Mucosa of descending colon (tissue), 3 donors: ENCODE measurements at places on chromosomes 3 and 15. TPM values are rescaled to one million over a fixed set of nuclear protein-coding genes. Genes with fewer than 3 reads are reported as not detected.
A peak's percentile ranks its signal among the peaks of the same experiment; 100 is the strongest.

DNA sequence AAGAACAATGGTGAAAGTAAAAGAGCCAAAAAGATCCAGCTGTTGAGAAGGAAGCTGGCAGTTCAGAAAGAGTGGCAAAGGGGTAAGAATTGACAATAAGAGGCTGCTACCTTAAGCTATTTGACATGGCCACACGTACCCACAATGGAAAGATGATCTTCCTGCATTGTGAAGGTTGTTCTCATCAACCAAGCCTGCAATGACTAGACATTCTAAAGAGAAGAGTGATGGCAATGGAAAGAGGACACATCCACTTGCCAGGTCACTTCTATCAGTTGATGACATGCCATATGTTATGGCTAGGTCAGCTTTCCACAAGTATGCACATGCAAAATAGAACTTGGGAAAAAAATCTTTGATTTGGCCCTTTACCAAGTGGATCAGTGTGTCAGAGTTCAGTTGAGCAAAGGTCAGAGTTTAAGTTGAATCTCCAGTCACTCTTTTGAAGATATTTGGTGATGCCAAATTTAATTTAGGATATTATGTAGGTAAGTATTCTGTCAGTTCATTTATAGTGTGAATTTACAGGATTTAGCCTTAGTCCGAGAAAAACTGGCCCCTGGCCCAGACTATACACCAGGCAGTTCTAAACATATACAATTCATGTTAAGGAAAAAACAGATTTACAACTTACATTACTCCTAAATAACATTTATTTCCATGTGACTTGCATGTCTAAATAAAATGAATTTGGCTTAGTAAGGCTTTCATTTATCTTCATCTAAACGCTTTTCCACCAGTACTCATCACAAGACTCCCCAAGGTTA, 104.9 kb upstream of the FLNB start:
- no peak for DNase-seq

GRCh38 chr3:79257791-79258190, 510.0 kb downstream of the ROBO1 start:
- no peak for DNase-seq

GRCh38 chr3:171339598-171339997, 120.6 kb downstream of the TNIK start:
- peak; percentile 85 for DNase-seq

DNA sequence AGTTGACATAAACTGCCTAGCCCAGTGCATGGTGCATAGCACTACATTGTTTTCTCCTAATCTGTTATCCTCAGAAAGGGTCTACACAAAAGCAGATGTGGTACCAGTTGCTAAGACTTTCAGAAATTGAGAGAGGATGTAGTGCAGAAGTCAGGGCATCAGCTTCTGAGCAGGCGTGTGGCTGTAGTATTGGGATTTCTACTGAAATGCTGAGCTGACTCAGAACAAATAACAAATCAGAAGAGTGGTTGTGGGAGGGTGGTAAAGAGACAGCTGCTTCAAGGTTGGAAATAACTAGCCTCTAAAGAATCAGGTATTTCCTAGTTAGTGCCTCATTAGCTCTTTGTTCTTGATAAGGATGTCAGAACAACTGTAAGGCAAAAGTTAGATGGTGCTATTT, 161.3 kb downstream of the AKAP13 start:
- DNase-seq, result no peak

GRCh38 chr3:176513604-176514003, 683.7 kb downstream of the TBL1XR1 start:
- peak; percentile 4 for DNase-seq

DNA sequence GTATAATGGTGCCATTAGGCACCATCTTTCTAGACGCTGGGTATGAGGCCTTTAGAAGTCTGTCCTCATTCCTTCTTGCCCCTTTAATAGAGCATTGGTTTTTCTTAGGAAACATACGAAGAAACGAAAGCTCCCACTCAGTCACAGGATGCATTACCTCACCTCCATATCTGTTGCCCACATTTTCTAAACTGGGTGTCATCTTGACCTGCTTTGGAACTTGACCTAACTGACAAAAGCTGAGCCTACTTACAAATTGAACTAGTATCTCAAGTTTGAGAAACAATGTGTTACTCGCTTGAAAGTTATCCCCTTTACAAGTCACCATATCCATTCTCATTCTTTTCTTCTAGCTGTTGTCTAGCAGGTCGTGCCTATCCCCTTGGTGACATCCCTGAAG, 102.7 kb downstream of the VPS8 start:
- no peak for DNase-seq

DNA sequence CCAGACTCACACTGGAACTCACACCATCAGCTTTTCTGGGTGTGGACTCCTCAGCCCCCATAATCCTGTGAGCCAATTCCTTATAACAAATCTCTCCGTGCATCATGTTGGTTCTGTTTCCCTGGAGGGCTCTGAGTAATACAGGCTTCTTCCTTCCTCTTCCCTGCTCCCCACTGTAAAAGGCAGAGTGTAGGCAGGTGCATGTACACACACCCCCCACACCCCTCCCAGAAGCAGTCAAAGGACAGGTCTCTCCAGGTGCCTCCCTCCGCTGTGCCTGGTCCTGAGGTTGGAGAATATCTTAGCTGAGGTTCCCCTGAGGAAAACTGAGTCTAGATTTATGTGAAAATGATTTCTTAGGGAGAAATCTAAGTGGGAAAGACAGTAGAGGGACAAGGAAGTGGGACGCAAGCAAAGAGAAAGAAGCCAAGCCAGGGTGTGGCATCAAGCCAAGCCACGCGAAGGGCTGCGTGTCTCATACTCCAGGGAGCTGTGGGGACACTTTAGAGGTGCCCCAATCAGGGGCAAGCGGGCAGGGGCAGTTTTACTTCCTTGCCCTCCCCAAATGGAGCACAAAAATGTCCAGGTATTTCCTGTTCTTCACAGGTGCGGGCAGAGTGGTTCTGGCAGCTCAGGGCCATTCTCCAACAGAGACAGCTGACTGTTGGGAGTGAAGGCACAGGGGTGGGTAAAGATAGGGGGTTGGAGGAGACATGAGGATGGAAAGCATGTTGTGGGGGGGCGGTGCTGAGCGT, 86.6 kb downstream of the HMG20A start:
- peak; percentile 76 for DNase-seq

DNA sequence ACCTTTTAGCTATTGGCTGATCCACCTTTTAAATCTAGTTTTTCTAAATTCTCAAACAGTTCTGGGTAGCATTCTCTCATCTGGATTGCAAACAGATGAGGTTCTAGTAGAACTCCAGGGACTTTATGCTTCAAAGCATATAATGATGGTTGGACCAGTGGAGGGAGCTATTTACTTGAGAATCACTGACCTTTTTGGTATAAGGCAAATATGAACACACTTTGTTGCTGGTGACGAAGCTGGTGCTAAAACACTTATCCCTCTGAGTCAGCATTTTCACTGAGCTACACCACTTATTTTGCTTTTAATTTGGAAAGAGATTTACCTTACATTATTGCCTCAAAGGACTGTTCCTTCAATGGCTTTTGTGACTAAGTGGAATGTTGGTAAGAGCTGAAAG, 58.6 kb upstream of the SLITRK3 start:
- no peak for DNase-seq

DNA sequence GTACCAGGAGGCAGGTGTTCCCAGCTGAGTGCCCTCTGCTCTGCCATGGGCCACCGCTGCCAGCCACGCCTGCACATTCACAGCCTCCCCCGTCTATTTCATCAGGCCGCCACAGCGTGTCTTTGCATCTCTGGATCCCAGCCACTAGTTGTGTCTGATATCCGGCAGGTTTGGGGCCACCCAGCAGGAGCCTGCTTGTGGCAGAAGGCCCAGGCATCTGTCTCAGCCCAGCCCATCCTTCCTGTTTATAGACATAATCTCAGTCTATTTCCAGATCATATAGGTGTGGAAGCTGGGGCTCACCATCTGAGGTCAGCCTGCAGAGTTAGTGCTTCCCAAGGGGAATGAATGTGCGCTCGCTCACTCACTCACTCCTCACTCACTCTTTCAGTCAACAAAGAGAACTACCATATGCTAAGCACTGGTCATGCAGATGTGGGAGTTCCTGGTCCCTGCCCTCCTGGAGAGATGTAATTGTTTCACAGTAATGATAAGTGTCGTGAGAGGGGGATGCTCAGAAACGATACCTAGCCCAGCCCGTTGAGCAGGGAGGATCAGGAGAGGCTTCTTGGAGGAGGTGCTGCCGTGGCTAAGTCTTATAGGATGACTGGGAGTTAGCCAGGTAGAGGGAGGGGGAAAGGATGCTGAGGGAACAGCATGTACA, 60.6 kb downstream of the FGD5 start:
- peak; percentile 70 for DNase-seq

GRCh38 chr3:160162440-160162839, 62.8 kb upstream of the C3orf80 start:
- no peak for DNase-seq

DNA sequence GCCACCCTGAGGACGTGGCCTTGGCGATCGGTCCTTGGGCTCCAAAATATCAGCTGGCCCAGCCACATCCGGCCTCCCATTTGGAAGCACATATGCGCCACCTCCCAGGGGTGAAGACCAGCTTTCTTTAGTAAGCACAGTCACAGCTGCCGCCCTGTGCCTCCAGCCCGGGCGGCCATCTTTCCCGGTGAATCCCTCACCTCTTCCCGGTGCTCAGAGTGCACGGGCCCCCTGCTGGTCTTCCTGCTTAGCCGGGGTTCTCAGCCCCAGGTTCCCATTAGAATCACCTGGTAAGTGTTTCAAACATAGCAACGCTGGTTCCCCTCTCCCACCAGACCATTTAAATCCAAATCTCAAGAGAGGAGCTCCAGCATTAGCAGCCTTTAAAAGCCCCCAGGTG, 232.2 kb downstream of the VPS13C start:
- no peak for DNase-seq

DNA sequence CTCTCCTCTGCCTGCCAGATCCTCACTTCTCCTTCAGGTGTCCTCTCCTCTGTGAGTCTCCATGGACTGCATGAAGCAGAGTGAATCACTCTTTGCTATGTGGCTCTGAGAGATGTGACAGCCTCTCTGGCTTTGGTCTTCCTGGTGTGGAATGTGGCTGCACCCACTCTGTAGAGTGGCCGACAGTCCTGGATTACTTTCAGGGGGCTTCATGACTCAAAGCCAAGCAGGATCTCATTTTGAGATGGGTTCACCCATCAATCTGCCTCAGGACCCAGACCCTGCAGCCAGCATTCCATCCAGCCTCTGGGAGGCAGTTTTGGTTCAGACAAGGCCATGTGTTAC, 221.9 kb upstream of the LYSMD4 start:
- no peak for DNase-seq

- no peak for DNase-seq
Observed at GRCh38 chr3:132242790-132243189, 74.4 kb upstream of the ACP3 start.

GRCh38 chr3:95407709-95408463, 1345.0 kb downstream of the NSUN3 start:
- DNase-seq, result no peak

- no peak for DNase-seq
Observed at GRCh38 chr15:54307252-54307902, 329.1 kb downstream of the UNC13C start.

DNA sequence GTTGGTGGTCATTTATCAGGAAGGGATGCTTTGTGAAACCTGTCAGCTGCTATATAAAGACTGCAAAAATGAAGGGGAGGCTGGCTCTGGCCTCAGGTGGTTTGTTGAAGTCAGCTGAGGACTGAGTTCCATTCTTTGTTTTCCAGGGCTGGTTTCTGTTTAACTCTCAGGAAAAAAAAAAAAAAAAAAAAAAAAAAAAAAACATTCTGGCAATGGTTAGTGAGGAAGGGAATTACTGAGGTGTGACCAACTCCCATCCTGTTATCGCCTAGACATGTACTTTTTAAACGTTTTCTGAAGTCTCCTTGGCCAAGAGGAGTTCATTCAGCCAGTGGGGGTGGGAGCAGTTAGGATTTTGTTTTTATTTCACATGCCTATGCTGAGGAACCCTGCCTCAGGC, 316.3 kb downstream of the OXSM start:
- DNase-seq, result no peak

DNA sequence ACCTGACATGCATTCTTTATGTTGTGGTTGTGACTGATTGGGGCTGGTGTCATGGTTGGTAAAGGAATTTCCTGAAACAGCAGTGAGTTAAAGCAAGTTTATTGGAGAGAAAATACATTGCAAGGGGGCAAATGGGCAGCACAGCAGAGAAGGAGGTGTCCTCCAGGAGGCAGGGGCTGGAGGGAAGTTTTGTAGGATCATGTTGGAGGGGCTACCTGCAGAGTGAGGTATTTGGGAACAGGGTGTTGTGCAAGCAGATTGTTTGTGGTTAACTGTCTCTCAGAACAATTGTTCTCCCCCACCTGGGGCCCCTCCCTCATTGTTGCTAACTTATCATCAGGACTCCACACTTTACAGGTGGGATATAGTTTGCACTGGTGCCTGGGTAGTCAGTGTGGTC, 196.0 kb downstream of the NSUN3 start:
- no peak for DNase-seq

GRCh38 chr3:88141458-88142083, 8.2 kb upstream of the C3orf38 start:
- no peak for DNase-seq

The ARL13B gene
- 4.1 TPM for total RNA-seq

The KCNH8 gene
- total RNA-seq, result 1.1 TPM

The ANKRD63 gene
- not detected for total RNA-seq

The CPEB1 gene
- total RNA-seq, result 11.8 TPM

The VGLL3 gene
- 6.3 TPM for total RNA-seq

The FAM174B gene
- 30.5 TPM for total RNA-seq

The IL5RA gene
- total RNA-seq, result 0.14 TPM

The GOLGA6L10 gene
- 0.92 TPM for total RNA-seq

The IL17RB gene
- 13.4 TPM for total RNA-seq

The SPINK8 gene
- not detected for total RNA-seq

The TTLL13 gene
- total RNA-seq, result 0.34 TPM

The SEMA3G gene
- 2.7 TPM for total RNA-seq
